ENCODE measurements at places on chromosomes 2 and 18.

- DNase-seq: no peak
Measured at GRCh38 chr18:13266218-13267100, 47.9 kb downstream of the LDLRAD4 start.

- DNase-seq: no peak
Measured at GRCh38 chr2:41847744-41848441, 199.9 kb upstream of the PKDCC start.

DNA sequence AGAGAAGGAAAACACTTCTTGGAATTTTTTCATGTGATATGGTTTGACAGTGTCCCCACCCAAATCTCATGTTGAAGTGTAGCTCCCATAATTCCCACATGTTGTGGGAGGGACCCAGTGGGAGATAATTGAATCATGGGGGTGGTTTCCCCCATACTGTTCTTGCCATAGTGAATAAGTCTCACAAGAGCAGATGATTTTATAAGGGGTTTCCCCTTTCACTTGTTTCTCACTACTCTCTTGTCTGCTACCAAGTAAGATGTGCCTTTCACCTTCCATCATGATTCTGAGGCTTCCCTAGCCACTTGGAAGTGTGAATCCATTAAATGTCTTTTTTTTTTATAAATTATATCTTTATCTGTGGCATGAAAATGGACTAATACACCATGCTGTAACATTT, 250.7 kb downstream of the LPIN1 start:
- no peak for DNase-seq

DNA sequence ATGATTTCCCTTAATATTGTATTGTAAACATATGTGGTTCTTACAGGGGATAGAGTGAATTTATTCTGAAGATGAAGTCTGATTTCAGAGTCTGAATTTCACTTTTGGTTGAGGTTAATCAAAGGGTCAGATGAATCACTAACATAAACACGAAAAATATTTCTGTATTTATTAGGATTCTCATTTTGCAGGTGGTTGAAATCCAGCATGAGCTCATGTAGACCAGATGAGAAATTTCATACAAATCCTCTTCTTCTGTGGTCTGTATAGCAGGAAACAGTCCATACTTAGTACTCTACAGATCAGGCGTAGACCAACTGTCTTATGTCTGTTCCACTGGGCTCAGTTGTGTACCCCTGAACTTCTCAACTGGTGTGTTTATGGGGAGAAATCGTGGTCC, 157.8 kb downstream of the BABAM2 start:
- DNase-seq: no peak

GRCh38 chr2:98241592-98241991, 104.7 kb upstream of the CNGA3 start:
- no peak for DNase-seq

- no peak for DNase-seq
Measured at GRCh38 chr2:228444161-228444560, 262.7 kb upstream of the SPHKAP start.

DNA sequence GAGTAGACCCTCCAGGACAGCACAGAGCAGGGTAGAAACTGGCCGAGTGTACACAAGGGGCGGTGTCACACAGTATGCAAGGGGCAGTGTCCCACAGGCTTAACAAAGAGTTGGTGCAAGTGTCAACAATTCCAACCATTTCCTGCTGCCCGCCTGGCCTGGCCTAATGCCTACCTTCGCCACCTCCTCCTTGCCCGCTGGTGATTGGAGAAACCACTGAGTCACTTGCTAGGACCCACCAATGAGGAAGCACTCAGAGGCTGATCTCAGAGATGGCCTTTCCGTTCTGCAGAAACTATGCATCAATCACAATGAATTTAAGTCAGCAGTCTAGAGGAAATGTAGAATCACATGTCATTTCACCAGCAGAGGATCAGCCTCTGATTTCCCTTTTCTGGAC, 263.3 kb upstream of the PKDCC start:
- no peak for DNase-seq

GRCh38 chr18:3224223-3224622, 4.5 kb upstream of the MYOM1 start:
- DNase-seq: no peak

- DNase-seq: no peak
Measured at GRCh38 chr2:149928011-149928410, 340.4 kb upstream of the MMADHC start.

GRCh38 chr2:102094917-102095316, 47.6 kb upstream of the IL1R1 start:
- DNase-seq: no peak

DNA sequence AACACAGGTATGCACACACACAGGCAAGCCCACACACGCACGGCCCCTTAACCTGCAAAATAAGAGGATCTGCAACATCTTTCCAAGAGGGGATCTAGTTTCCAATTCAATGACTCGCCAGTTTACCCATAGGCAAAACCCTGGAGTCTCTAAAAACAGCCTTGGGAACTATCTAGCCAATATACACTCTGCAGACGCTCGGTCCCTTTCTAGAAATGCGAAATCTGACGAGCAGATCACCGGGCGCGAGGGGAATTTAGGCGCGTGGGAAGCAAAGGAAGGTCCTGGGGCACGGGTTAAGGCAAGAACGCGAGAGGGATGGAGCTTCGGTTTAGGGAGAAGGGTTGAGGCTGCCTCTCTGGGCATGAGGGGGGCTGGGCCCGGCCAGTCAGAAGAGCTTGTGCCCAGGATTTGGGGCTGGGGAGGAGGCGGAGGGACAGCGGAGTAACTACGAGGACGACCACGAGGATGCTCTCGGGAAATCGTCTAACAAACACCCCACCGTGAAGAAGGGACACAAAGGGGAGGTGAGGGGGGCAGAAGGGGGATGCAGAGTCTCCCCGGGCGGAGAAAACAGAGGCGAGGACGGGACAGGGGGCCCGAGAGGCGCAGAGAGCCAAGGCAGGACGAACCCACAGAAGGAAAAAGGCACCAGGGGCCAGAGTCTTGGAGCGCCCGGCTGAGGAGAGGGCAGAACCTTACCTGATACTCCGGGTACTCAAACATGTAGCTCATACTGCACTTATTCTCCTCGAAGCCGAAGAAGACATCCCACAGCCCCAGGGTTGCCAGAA, 542 bp downstream of the PGAP1 start:
- DNase-seq: peak; percentile 11

GRCh38 chr2:186714611-186715010, 20.8 kb downstream of the FAM171B start:
- no peak for DNase-seq

GRCh38 chr2:154452906-154453493, 245.5 kb upstream of the KCNJ3 start:
- no peak for DNase-seq

- DNase-seq: no peak
Measured at GRCh38 chr2:214881647-214882202, 72.2 kb upstream of the BARD1 start.

- DNase-seq: no peak
Measured at GRCh38 chr18:64134044-64134747, 14.7 kb downstream of the LINC00305 start.

DNA sequence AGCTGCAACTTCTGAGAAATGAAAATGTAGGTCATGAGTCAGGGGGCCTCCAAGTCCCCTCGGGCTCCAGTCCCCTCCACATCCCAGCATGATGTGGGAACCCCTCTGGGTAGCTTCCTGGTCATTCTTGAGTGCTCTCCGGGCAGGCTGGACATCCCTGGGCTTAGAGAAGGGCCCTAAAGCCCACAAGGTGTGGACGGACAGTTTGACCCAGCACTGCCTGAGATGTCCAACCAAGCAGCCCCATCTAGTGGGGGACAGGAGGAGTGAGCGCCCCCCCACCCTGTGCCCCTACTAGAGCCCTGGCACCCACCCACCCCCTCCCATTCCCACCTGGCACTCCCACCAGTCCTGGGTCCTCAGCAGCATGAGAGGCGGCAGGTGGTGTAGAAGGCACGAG, 46.0 kb downstream of the CYP27C1 start:
- no peak for DNase-seq

- DNase-seq: no peak
Measured at GRCh38 chr18:61882296-61883004, 10.4 kb downstream of the RNF152 start.

GRCh38 chr2:168583064-168583709, 127.1 kb downstream of the CERS6 start:
- DNase-seq: no peak

DNA sequence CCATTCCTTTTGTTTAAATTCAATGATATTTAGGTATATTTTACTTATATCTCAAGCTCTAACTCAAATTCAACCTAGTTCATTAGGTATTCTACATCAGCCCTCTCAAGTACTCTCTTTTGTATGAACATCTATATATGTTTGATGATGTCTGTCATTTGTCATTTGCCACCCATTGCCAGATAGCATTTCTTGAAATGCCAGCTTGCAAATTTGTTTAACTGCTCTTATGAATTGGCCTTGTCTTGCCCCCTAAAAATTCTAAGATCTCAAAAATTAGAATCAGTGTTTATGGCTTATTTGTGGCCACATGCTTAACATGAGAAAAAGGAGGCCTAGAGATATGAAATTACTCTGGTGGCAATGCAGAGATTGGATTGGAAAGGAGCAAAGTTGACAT, 1140.3 kb upstream of the DDX18 start:
- no peak for DNase-seq

- DNase-seq: no peak
Measured at GRCh38 chr2:40458271-40458794, 6.4 kb upstream of the SLC8A1 start.

DNA sequence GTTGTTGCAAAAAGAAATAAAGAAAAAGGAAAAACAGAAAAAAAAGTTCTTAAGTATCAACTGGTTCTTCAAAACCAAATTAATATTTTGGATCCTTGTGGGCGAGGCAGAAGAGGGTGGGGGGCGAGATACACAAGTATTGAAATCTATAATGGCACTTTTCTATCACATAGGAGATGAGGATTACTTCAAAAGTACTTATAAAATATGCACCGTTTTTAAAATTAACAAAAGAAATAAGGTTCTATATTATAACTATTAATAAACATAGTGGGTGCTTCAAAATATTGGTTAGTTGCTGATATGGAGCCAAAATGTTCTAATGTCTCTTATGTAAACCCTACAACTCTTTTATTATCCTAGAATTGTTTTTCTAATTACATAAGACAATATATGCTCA, 2.1 kb downstream of the FECH start:
- no peak for DNase-seq

GRCh38 chr18:52636536-52636935, 296.5 kb downstream of the DCC start:
- no peak for DNase-seq

DNA sequence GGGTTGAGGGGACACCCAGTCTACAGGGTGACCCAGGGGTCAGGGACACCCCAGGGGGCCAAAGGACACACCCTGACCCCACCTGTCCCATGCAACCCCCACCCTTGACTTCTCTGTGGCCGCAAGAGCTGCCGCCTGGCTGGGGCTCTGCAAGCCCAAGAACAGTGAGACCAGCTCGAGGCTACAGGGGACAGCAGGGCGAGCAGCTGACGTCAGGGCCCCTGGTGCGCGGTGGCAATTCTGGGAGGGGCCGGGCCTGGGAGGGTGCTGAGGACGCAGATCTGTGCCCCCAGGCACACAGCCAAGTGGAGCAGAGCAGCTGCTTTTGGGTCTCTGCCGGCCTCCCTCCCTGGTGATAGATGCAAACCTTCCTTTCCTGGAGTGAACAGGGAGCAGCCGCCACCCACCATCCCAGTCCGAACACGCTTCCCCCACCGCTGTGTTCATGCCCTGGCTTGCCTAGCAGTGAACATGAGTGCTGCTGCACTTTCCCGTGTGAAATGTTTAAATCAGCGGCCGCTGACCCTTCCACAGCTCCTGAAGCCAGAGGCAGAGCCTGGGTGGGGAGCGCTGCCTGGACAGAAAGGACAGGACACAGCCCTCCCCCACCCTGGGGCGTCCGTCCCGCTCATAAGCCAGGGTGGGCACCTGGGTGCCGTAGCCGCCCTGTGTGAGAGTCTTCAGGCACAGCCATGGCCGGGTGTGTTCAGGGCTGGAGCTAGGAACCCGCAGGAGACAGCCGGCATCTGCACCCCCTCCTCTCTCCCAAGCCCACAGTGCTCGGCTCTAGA, 46.9 kb downstream of the SLC66A2 start:
- DNase-seq: no peak

- no peak for DNase-seq
Measured at GRCh38 chr2:160583146-160583535, 89.5 kb upstream of the RBMS1 start.

- no peak for DNase-seq
Measured at GRCh38 chr2:219149667-219150066, 10.9 kb downstream of the NHEJ1 start.

GRCh38 chr2:216429428-216429827, 17.1 kb downstream of the SMARCAL1 start:
- DNase-seq: no peak

DNA sequence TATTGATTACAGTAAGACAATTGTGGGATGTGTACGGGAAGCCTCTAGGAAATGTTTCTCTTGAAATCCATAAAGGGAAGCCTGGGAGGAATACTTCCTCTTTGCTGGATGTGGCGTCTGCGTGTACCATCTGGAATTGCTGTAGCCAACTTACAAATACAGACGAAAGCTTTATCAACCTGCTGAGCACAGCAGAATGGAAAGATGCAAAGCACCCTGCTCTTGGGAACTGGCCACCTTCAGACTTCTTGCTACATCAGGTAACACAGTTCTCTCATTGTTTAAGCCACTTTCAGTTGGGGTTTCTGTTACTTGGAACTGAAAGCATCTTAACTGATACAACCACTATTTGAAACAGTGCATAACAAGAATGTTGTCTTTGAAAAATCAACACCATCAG, 213.8 kb downstream of the HRH4 start:
- no peak for DNase-seq

DNA sequence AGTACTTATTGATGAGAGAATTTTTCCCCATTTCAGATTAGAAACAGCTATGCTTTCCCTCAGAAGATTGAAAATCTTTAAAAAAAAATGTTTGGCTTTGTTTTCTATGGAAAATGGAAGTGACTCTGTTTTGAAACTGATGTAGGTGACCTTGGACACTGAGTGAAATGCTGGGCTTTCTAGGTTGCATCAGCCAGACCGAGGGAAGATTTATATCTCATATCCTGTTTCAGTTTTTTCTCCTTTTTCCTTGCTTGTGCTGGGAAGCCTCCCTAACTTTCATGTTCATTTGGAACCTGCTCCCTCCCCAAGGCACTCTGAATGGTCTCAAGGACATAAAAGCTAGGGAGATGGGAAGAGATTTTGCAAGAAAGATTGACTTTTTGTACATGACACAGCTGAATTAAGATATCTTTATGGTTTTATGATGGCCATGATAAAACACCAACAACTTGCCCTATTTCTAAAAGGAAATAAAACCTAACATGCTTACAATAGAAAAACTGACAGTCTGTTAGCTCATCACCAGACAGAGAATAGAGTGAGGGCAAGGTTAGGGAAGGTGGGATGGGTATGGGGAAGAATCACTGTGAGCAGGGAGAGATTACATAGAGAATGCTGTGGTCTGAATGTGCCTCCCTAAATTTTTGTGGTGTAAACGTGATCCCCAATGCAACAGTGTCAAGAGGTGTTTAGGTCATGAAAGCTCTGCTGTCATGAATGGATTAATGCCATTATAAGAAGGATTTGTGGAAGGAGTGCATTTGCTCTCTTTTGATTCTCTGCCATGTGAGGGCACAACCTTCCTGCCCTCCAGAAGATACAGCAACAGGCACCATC, 249.7 kb downstream of the TPGS2 start:
- no peak for DNase-seq

GRCh38 chr2:117979911-117980701, 33.8 kb downstream of the CCDC93 start:
- no peak for DNase-seq

- DNase-seq: no peak
Measured at GRCh38 chr18:39371996-39372395, 1806.4 kb upstream of the CELF4 start.
